ENCODE measurements at places on chromosomes 7 and 10. TPM values are rescaled to one million over a fixed set of nuclear protein-coding genes. Genes with fewer than 3 reads are reported as not detected.

GRCh38 chr7:31545549-31545948 is 31.7 kb downstream of the ITPRID1 start:
- no peak for DNase-seq

DNA sequence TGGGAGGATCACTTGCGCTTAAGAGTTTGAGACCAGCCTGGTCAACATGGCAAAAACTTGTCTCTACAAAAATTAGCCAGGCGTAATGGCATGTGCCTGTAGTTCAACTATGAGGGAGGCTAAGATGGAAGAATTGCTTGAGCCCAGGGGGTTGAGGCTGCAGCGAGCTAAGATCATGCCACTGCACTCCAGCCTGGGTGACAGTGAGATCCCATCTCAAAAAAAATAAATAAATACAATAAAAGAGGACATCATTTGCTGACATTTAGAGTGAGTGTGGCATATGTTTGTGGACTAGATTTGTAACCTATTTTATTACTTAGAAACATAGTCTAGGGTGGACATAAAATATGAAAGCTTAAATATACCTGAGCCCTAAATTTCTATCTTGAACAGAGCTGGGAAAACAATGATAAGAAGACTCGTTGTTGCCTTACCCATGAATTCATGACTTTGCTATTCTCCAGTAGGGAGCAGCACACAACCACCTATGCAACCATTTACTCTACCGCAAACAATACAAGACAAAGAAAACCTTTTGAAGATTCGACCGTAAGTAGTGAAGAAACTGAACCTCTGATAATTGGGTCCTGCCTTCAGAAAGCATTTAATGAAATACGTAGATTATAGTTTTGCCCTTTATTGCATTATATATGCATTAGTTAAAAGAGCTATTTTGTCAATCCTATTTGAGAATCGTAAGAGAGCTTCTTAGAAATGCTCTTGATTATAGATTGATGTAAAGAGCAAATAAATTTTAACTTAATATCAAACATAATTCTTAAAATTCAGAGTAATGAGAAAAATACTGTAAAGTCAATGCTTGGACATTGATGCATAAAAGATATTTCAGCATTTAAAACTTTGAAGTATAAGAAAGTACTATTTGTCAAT is 83.5 kb downstream of the GNAT3 start:
- no peak for DNase-seq

Gene UPF2
- 36.8 TPM for total RNA-seq

- no peak for DNase-seq
These were observed 189.5 kb downstream of the TRIL start for GRCh38 chr7:28768577-28769147.

DNA sequence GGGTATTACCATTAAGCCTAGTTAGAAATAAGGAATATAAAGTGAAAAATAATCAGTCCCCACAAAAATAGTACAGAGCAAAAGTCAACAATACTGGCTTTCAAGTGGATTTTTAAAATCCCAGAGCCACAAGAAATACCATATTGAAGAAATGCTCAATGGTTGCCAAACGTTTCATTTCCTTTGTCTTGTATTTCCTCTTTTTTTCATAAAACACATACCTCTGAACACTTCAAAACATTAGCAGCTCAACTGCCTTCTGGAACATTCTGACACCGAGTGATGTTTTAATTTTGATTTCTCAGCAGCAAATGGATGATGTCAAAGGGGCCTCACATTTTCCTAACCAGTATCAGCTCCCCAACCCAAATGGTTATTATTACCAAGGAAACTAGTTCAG is 10.5 kb downstream of the NOD1 start:
- DNase-seq: no peak

Gene NUTM2D
- 7.0 TPM for total RNA-seq

DNA sequence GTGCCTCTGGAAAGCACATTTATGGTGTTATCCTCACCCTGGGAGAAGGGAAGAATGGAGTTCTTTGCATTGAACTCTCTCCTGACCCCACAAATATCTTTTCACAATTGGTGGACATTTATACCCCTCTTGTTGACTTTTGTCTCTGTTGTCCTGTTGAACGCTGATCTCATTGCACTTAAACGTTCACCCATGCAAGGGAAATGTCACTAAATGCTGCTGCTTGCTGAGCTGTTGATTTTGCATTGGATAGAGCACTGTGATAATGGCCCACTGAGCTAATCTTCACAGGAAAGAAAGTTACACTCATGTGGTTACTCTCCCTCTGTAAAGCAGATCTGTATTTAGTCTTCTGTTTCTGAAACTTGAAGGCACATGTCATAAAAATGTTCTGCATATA is 133.4 kb downstream of the FZD1 start:
- DNase-seq: no peak

GRCh38 chr7:87600130-87601124 is at the start of gene ABCB1:
ABCB1 (minus strand) TSS chr7:87600884; CDS start chr7:87600184, 700 bp downstream.
- peak; percentile 83 for DNase-seq

DNA sequence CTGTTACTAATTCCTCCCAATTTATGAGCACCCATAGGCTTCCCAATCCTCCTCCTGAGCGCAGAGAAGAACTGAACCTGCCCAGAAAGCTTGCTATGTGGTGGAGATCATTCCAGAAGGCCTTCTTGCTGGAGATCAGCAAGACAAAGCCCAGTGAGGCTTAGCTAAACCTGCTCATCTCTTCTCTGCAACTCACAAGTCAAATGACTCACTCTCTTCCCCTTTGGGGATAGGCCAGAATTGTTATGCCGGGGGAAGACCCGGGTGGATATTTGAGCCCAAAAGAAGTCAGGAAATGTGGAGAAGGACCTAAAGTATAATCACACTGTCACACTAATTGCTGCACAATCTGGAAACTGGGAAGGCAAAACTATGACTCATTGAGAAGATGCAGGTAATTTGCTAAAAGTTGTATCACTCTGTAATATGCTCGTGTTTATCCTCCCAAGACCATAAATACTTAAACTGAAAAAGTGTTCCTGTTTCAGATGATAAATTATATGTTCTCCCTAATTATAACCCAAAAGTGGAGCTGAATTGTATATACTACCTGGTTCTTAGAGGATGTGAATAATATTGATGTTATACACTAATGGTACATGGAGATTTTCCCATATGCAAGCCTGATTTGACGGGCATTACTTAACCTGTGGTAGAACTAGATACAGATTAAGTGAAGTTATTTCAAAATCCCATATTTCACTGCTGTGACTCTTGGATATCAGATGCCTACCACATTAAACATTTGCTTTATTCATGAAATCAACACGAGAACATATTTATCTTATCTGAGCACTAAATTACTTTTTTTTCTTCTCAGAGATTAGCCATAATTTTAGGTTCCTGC is 6.4 kb downstream of the NEBL start:
- no peak for DNase-seq

Gene CD36
- 25.0 TPM for total RNA-seq

- no peak for DNase-seq
These were observed 172.0 kb downstream of the MAD1L1 start for GRCh38 chr7:2060701-2061100.

GRCh38 chr10:78777466-78777865 is 291.3 kb upstream of the ZMIZ1 start:
- DNase-seq: no peak

- no peak for DNase-seq
These were observed 108.3 kb downstream of the NKX6-2 start for GRCh38 chr10:132677473-132678227.

DNA sequence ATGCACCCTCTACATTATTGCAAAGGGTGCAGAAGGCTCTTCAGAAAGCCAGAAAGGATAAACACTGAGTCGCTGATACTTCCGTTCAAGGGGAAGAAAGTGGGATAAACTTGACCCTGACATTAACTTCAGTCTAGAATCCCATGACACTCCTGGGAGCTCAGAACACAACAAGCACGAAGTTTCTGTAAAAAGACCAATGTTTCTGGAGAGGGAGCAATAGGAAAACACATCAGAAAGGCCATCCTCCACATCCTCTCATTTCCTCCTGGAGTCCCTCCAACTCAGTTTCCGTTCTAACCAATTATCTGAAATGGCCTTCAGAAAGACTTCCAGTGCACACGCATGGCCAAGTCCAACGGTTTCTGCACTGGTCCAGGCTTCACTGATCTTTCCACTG is 113.5 kb downstream of the SORBS1 start:
- DNase-seq: peak; percentile 24

GRCh38 chr7:4436361-4436895 is 245.7 kb upstream of the FOXK1 start:
- no peak for DNase-seq

DNA sequence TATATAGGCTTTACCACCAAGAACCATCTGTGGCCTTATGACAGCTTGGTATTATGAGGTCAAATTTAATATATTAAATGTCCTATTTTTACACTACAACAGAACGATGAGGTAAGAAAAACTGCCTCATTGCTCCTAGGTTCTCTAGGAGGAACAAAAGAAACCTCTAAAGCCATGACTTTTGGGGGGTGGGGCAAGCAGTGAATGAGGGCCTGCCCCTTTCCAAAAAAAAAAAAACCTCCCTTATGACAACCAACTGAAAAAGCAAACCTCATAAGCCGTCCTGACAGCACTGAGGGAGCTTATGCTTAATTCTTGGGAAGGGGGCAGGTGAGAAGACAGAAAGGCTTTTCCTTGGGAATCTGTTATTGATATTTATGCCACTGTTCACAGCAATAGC is 116.6 kb downstream of the KMT2E start:
- DNase-seq: no peak

DNA sequence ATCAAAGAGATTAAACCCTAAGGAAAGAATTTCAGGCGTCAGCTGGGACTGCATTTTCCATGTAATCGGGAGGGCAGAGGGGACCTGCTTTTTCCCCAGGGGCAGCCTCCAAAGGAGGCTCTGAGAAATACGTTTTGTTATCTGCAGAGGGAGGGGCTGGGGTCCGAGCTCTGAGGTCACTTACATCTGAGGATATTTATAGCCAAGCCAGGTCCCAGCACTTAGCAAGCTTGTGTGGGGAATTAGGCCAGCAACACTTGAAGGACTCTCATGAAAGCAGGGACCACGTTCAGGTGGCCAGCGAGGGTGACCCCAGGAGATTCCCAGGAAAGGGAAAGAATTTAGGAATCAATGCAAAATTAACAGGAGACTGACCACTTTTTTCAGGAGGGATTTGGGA is 20.6 kb upstream of the GDI2 start:
- no peak for DNase-seq

Gene SEPTIN7
- total RNA-seq: 215 TPM

- no peak for DNase-seq
These were observed 108.3 kb upstream of the DPP6 start for GRCh38 chr7:153943861-153944260.

GRCh38 chr10:25902002-25902401 is 32.0 kb upstream of the MYO3A start:
- DNase-seq: no peak

Gene APBB1IP
- total RNA-seq: 2.9 TPM

Gene WDFY4
- total RNA-seq: 2.1 TPM

Gene CYP26A1
- not detected for total RNA-seq

- DNase-seq: no peak
These were observed 41.9 kb downstream of the NKX6-2 start for GRCh38 chr10:132743925-132744490.

GRCh38 chr10:1217237-1217587 is 161.0 kb downstream of the WDR37 start:
- no peak for DNase-seq

GRCh38 chr7:99791021-99791420 is 7.0 kb upstream of the CYP3A4 start:
- DNase-seq: no peak

DNA sequence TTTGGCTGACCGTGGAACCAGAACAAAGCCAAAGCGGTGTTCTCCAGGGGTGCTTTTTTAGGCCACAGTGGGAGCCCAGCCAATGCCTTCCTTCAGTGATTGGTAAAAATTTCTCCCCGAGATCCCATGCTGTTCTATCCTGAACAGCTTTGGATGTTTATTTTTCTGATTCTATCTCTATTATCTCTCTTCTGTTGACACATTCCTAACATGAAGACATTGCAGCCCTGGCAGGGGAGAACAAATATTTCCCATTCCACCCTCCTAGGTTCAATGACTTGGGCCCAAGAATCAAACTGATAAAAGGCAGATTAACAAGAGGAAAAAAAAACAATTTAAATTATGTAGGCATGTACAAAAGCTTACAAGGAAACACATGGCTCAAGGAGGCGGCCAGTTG is 162.7 kb downstream of the PFKFB3 start:
- no peak for DNase-seq

GRCh38 chr10:112904000-112904399 is 46.0 kb upstream of the TCF7L2 start:
- no peak for DNase-seq

- no peak for DNase-seq
These were observed 41.9 kb upstream of the PRKAR1B start for GRCh38 chr7:768881-769504.

DNA sequence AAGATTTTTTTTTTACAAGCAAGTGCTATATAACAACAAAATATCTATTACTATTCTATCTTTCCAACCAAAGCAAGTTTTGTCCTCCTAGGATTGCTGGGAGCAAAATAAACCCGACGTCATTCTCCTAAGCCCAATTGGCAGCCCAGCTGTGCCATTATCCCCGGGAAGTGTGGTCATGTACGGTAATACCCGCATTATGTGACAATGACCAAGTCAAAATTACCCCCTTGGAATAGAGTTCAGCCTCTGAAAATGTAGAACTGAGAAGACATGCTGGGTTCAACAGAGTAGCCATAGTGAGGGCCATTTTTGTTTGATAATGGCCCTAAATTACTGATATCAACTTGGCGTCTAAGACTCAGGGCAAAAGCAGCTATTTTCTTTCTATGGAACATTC is 215.5 kb downstream of the LRRTM3 start:
- DNase-seq: no peak

Gene NPFFR1
- total RNA-seq: 0.10 TPM

- no peak for DNase-seq
These were observed 4.5 kb downstream of the NEUROG3 start for GRCh38 chr10:69568472-69569395.

Gene ABCB4
- total RNA-seq: 1.2 TPM

DNA sequence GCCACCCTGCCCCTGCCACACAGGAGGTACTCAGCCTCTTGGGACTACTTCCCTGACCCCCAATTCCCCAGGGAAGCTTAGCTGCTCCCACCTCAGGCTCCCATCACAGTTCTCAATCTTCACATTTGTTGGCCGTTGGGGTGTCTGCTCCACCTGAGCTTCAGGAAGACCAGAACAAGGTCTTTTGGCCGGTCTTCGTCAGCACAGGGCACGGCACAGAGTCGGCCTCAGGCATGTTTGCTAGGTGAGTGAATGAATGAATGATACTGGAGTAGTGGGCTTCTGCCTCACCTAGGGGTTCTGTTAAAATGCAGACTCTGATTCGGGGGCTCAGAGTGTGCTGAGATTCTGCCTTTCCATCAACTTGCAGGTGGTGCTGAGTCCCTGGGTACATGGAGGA is 20.3 kb downstream of the GPRIN2 start:
- peak; percentile 33 for DNase-seq

- DNase-seq: no peak
These were observed 57.2 kb upstream of the LBX1 start for GRCh38 chr10:101286248-101287046.

- no peak for DNase-seq
These were observed 980.0 kb downstream of the DNAJB9 start for GRCh38 chr7:109549471-109550193.

DNA sequence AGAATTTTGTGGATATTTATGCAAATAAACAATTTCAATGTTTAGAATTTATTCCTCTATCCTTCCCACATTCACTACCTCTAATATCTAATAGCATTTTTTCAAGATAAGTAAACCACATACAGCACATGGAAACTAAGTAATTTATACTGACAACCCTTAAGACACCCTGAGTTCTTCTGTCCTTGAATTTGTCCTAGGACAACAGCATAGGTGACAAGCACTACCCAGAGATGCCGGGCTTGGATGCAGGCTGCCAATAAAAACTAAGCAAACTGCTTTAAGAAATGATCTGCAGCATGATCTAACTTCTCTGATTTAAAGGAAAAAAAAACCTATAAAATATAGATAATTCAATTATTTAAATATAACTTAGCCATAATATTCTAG is 22.7 kb downstream of the NT5C3A start:
- no peak for DNase-seq

Data from mucosa of descending colon (tissue), 3 donors.